ENCODE measurements at places on chromosomes 12 and 14.

GRCh38 chr14:34171431-34172172 lies 220.7 kb upstream of the EGLN3 start:
- no peak for DNase-seq

DNA sequence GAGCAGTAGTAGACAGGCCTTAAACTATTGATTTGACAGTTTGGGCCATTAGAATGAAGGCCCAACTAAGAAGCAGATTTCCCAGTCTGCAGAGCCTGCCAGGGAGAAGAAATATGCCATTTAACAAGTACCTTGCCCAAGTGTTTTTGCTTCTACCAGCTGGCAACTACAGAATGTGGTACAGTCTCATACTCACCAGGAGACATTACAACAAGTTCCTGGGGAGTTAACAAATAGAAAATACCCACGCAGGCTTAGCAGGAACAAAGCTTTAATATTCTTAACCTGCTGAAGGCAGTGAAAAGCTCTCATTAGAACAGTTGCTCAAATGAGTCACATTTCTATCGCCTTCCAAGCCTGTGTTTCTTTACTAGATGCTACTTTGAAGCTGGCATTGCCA lies 241.0 kb downstream of the TMEM117 start:
- no peak for DNase-seq

GRCh38 chr14:33432407-33433023 lies 493.8 kb downstream of the NPAS3 start:
- DNase-seq = no peak

- no peak for DNase-seq
Measured at GRCh38 chr12:49871263-49871561, 28.3 kb upstream of the BCDIN3D start.

- DNase-seq = peak; percentile 47
Measured at GRCh38 chr12:111428728-111429175, 23.0 kb downstream of the SH2B3 start.

GRCh38 chr12:131260954-131261353 lies 307.2 kb downstream of the ADGRD1 start:
- DNase-seq = no peak

GRCh38 chr12:118073768-118074167 lies 12.8 kb upstream of the WSB2 start:
- DNase-seq = no peak

GRCh38 chr12:85260896-85261295 lies 19.1 kb upstream of the ALX1 start:
- DNase-seq = no peak

DNA sequence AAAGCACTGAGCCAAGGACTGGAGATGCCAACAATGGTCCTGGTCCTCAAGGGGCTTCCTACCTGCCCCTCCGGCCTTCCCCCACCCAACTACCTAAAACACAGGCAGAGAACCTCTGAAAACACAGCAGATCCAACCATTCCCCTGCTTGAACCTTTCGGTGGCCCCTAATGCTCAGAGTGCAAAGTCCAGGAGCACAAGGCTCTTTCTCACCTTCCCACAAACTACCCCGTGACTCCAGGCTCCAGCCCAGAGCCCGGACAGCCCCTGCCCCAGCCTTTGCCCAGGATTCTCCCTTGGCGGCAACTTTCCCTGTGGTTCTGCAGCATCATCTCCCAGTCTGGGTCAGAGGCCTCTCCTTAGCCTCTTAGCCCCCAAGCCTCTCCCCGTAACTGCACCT lies 1.6 kb upstream of the CD9 start:
- no peak for DNase-seq

GRCh38 chr14:80776657-80777056 lies 164.9 kb downstream of the CEP128 start:
- no peak for DNase-seq

- no peak for DNase-seq
Measured at GRCh38 chr12:105275997-105276733, 40.2 kb upstream of the APPL2 start.

DNA sequence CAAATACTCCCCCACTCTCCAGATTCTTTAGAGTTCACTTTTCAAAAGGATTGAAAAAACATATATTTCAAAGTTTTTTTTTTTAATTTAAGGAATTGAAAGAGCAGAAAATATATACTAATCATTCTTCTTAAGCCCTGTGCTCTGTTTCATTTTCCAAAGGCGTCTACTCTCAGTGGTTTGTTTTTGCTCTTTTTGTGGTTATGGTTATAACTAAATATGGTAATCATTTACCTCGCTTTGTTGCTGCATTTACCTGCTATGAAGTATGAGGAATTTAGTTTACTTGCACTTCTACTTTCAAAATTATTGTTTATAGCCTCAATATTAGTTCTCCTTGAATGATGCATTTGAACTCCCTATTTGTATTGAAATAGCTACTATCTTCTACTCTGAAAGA lies 55.9 kb upstream of the LRRK2 start:
- DNase-seq = no peak

DNA sequence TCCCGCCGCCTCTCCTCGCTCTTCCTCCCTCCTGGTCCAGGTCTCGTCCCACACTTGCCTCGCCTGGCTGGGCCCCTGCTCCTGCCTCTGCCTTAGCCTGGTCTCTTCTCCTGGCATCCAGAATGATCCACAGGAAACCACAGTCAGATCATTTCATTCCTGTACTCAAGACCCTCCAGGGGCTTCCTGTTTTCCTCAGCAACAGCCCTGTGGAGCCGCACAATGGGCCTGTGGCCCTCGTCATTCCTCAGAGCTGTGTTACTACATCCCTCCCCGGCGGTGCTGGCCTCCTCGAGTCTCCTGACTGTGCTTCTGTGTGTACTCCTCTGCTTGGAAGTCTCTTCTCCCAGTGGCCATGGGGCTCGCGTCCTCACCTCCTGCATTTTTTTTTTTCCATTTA lies 20.1 kb downstream of the ATP6V0A2 start:
- DNase-seq = no peak

DNA sequence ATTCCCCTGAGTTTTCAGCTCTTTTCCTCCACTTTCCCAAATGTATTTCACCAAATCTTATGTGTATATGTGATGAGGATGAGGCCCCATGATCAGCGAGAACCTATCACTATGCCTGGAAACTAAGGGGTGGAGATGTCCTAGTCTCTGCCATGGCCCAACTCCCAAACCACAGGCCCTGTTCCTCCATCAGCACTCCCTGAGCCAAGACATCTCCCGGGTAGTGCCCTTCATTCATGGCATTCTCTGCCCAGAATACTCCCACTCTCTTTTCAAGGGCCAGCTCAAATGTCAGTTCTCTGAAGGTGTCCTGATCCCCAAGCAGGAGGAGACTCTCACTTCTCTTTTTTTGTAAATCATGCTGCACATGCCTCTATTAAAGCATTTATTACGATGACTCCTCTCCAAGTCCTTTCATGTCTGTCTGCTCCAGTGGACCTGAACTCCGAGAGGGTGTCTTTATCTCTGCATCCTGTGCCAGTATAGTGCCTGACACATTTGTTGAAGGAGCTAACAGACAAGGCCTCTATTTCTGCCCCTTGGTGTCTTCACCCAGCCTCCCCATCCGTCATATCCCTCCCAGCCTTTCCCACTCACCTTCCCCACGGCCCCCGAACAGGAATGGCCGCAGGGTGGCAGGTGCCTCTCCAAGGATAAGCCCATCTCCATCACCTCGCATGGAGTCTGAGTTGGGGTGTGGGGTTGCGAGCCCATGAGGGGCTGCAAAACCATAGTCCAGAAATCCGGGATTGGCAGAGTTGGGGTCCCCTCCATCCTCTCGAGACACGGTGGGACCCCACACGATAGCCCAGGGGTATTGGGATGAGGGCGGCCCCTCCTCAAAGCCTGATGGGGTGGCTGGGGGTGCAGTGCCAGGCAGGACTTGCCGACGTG lies 3.7 kb downstream of the PIANP start:
- no peak for DNase-seq

DNA sequence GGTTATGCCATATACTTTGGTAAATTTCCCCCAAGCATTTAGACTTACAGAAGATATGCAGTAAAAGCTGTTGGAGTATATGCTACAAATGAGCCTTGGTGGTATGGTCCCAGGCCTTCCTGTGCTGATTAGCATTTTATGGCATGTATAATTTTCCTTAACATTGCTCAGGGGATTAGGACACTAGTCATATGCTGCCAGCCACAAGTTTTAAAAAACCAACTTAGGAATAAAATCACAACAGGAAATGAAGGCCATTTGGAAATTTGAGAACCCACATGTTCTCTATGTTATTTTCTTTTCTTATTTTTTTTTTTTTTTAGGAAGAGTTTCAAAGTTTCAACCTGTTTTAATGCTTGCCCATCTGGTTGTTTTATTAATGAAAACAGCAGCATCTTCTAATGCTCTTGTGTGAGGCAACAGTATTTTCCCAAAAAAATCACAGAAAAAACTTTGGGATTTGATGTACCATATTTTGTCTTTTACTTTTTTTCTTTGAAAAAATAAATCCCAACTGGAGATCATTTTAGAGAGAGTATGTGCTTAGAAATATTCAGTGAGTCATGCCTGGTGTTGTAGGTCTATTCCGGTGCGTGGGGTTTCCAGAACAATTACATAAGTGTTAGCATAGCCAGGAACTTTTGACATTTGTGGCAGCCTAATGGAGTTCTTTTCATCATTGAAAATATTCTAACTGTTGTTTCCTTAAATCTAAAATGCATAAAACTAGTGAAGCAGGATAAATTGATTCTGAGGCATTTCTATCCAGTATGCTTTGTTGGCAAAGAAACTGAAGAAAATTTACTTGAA lies 21.7 kb upstream of the DUSP6 start:
- DNase-seq = no peak

DNA sequence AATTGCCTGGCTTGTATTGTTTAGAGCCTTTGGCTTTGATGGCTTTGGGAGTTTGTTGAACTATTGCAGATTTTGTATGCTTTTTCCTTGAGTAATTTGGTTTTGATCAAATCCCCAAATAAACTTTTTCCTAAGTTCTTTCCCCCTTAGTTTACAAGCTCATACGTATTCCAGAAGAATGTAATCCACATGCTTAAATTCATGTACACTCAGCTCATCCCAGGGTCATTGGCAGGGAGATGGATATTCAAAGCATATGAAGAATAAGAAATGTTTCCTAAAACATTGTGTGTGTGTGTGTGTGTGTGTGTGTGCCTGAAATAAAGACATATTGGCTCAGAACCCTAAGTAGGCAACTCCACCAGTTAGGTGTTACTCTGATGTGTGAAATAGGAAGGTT lies 89.4 kb downstream of the TMEM30B start:
- DNase-seq = no peak

DNA sequence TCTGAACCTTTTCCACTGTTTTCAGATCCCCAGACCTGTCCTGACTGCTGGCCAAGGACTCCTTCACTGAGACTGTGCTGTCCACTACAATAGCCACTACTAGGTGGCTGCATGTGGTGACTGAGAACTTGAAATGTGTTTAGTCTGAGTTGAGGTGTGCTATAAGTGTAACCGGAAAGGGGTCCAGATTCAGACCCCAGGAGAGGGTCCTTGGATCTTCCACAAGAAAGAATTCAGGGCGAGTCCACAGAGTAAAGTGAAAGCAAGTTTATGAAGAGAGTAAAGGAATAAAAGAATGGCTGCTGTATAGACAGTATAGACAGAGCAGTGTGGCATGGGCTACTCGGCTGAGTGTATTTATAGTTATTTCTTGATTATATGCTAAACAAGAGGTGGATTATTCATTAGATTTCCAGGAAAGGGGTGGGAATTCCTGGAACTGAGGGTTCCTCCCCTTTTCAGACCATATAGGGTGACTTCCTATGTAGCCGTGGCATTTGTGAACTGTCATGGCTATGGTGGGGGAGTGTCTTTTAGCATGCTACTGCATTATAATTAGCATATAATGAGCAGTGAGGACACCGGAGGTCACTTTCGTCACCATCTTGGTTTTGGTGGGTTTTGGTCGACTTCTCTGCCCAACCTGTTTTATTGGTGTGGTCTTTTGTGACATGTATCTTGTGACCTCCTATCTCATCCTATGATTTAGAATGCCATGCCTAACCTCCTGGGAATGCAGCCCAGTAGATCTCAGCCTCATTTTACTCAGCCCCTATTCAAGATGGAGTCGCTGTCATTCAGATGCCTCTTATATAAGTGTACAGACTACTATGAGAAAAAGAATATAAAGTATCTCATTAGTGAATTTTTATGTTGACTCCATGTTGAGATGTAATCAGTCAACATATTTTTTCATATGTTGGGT lies 70.0 kb upstream of the SRSF5 start:
- no peak for DNase-seq

- DNase-seq = peak; percentile 76
Measured at GRCh38 chr12:76020281-76020680, 11.3 kb downstream of the PHLDA1 start.

- no peak for DNase-seq
Measured at GRCh38 chr14:81805785-81806184, 272.1 kb upstream of the SEL1L start.

- DNase-seq = no peak
Measured at GRCh38 chr12:90028635-90029051, 320.0 kb upstream of the ATP2B1 start.

- DNase-seq = no peak
Measured at GRCh38 chr14:79453276-79453675, 758.0 kb downstream of the DIO2 start.

DNA sequence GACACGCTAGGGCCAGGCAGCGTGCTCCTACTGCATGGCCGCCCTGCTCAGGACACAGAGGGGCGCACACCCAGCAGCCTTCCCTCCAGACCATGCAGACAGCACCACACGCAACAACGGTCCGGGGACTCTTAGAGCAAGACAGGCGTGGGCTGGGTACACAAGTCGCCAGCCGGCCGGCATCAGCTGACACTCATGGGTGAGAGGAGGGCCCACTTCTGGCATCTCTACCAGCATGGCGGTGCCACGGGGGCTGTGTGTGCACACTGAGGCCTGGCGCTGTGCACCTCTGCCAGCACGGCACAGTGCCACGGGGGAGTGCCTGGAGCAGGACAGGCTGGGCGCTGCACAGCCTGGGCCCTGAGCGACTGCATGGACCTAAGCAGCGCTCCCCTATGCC lies 6.7 kb upstream of the BTBD6 start:
- no peak for DNase-seq

DNA sequence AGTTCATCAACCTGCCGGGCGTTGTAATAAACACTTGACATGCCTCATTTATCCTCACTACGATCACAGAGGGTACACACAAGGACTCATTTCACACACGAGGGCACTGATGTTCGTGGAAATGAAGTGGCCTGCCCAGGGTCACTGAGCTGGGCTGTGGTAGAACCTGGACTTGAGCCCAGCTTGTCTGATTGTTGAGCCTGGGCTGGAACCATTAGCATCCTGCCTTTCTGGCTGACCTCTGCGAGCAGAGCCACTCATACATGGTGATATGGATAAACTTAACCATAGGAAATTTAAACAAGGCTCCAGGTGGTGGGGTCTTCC lies 16.6 kb upstream of the JDP2 start:
- no peak for DNase-seq

DNA sequence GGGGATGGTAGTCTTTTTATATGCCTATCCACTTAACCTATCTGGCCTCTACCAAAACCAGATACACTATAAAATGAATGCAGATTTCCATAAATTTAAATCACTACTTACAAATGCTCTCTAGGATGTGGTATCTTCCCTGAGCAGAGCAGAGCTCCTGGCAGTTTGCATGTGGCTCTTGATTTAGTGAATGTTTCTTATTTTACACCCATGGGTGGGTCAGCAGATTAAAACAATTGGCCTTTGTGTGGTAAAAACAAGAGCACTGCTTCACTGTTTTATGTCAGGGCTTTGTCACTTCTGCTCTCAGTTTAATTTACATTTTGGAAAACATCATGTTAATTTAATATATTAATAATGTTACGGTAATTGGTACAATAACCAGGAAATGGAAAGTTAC lies 5.5 kb downstream of the TAS2R19 start:
- no peak for DNase-seq

Data from activated naive CD8-positive, alpha-beta T cell treated with anti-CD3 and anti-CD28 coated beads, Interleukin-2, amount 50 U/mL, for 24 hours (primary cell).